Iris pigment epithelial cell (primary cell): ENCODE measurements at places on chromosomes 4 and X.

GRCh38 chrX:65894133-65894532 is 145.7 kb downstream of the VSIG4 start:
- no peak for DNase-seq

DNA sequence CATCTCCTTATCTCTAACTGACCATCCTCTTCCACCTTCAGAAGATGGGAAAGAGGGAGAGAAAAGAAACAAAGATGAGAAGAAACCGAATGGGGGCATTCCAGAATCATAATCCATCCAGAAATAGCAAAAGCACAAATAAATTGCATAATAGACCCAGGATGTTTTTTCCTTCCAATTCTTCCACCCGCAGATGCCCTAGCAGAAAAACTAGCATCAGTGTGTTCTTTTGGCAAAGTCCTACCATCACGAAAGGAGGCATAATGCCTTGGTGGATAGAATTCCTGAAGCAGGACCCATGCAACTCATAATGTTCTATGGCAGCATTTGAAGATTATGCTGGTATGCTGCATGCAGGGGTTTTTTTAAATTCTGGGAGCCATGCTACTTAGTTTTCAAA is 279.2 kb downstream of the PPP3CA start:
- no peak for DNase-seq

- no peak for DNase-seq
Observed at GRCh38 chr4:45475548-45475947, 648.3 kb downstream of the GABRG1 start.

GRCh38 chr4:105808030-105808749 is 87.1 kb upstream of the NPNT start:
- no peak for DNase-seq

DNA sequence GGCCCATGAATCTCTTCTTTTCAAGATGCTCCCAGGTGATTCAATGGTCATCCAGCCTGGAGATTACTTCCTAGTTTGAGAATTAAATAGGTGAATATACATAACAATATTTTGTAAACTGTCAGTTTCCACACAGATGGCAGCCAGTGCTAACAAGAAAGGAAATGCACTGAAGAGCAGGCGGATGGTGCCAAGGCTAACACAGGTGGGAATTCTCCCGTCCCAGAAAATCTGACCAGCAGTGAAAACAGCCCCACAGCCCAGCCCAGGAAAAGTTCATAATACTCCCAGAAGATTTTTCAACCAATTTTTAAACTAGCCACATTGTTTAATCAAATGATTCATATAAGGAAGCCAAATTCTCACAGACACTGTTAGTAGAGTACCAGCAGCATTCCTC is 387.2 kb upstream of the GATB start:
- DNase-seq = no peak

- peak; percentile 98 for DNase-seq
Observed at GRCh38 chr4:76781698-76782595, 116.0 kb downstream of the SOWAHB start.

GRCh38 chr4:7647600-7648543 is 213.1 kb upstream of the PSAPL1 start:
- DNase-seq = peak; percentile 50

DNA sequence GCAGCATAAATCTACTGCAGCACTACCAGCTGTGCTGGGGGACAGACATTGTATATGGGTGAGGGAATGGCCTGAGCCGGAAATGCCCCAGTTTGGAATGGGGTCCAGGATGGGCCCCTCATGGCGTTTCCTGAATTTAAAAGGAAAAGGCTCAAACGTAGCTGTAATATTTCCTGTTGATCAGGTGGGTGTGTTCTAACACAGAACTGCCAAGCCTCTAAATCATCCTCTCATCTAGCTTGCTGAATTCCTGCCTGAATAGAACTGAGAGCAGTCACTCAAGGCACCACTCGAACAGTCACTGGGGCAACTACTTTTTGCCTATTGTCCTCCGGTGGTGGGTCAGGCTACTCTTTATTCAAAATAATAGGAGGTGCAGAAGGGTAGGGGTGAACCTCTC is 28.7 kb downstream of the ADH6 start:
- DNase-seq = no peak

DNA sequence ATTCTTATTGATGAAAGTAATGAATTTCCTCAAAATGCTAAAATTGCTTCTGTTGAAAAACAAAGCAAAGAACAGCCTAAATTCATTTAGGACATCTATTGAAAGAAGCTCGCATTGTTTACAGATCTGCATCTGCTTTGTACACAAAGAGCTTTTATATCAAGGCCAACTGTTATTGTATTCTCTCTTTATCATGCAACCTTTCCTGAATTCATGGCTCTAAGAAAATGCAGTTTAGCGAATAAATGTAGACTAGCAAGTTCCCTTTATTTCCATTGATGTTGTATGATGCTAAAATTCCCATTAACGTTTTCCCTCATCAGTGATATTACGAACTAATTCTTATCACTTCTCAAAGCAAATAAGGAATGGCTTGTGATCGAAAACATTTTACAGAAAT is 446.3 kb downstream of the MID1IP1 start:
- DNase-seq = no peak

GRCh38 chr4:73843369-73843768 is 6.9 kb downstream of the CXCL6 start:
- DNase-seq = peak; percentile 70

DNA sequence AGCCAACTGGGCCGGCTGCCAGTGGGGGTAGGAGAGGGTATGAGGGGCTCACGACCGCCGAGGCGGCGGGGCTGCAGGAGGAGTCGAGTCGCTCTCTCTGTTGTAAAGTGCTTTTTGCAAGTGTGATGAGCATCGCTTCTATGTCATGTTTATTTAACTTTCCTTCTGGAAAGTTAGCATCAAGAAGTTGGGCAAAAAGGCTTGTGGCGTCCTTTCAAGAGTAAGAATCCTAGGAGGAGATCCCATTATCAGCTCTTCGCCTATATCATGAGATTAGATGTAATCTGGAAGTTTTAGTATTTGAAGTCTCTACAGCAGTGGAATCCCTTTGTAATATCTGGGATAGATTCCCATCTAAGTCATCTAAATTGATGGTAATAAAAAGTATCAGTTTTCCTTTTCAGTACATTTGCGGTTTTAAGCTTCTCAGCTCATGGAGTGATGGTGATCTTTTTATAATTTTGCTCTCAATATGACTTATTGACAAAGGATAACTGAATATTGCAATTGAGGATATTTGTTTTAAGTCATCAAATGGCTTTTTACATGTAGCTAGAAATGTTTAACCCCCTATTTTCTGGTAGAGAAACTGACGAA is 1.7 kb downstream of the GALNT7 start:
- DNase-seq = peak; percentile 28

- no peak for DNase-seq
Observed at GRCh38 chrX:3136161-3136961, 95.1 kb downstream of the ARSF start.

DNA sequence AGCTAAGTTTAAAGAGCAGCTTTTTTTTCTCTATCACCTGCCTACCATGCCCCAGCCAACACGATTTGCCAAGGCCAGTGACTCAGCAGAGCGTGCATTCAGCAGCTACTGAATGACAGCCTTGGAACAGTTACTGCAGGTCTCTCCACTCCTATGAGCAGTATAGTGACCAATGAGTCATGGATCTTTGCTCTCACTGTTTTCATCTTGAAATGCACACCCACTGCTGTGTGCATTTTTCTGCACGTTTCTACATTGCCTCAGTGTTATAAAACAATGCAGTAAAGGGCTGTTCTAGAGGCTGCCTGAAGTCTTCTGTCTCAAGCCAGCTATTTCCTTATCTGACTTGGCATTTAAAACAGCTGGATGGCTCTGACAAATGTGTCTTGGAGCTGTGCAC is 66.0 kb upstream of the C4orf54 start:
- DNase-seq = peak; percentile 75

DNA sequence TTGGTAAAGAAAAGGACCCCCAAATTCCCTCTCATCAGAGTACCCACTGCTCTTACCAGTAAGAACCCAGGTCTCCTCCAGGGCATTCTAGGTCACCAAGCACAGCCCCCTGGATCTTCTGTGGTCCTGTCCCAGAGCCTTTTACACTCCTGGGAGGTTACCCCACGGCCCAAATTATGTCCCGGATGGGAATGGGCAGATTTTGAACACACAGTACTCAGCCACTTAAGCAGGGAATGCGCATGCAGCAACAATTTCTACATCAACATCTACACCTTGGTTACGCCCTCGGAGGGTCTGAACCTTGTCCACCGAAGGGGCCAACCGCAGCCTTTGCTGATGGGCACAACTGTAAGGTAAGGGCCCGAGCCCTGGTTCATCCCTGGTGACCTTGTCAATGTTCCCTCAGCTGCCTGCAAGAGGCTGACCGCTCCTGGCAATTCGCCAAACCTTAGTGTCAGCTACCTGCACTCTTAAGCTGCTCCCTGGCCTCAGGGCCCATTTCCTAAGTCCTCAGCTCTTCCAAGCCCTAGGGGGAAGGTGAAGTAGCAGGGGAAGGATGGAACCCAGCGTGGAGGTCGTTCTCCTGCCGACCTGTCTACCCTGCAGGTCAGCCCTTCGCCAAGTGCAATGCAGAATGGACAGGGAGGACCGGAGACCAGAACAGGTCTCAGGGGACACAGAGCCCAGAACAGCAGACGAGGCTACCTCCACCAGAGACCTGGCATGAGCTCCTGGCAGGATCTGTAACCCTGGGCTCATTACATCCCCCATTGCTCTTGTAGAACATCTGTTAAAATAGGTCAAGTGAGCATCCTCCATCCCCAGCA is 5.9 kb downstream of the TIMP1 start:
- DNase-seq = peak; percentile 58

GRCh38 chrX:138986866-138987265 is 275.3 kb upstream of the FGF13 start:
- DNase-seq = peak; percentile 59

DNA sequence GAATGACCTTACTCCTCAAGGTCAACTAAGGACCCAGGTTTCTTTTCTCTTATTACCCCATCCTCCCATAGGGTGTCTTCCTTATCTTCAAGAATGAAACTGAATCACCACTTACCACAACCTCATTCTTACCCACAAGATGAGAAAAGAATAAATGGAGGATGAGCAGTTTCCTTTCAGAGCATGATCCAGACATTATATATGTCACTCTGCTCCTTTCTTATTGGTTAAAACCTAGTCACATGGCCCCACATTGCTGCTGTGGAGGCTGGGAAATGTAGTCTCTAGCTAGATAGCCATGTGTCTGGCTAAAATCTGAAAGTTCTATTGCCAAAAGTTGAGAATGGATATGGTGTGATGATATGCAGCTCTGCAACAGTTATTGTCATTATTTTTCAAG is 62.4 kb upstream of the RAI2 start:
- no peak for DNase-seq

DNA sequence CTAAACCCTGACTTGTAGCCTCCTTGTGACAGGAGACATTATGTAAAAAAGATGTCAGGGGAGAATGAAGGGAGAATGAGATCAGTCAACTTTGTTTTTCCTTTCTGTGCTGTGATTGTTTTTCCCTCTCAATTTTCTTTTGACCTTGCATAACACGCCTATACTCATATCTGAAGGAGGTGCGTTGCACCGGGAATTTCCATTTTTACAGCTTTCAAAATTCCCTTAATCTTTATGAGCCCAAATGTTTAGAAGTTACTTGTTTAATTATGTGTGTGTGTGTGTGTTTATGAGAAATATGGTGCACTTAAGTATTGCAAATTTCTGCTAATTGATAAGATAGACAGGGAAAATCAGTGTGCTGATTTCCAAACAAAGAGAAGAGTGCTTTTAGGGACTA is 21.6 kb downstream of the SYNPO2 start:
- DNase-seq = peak; percentile 14

DNA sequence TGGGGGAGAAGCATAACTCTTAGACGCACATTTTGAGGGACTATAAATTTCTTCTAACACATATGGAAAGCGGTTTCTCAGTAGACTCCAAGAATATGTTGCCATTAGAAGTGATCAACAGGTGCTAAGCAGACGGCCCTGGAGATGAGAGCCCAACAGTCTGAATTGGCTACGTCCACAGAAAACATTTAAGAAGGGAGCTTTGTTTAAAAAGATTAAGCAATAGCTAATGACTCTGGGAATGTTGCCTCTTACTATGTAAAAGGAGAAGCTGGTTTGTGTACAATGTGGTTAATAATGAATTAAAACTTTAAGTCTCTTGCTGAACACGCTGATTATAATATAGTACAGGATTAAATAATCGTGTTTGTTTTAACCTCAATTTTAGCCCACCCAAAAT is 399.5 kb downstream of the SMARCA1 start:
- no peak for DNase-seq

DNA sequence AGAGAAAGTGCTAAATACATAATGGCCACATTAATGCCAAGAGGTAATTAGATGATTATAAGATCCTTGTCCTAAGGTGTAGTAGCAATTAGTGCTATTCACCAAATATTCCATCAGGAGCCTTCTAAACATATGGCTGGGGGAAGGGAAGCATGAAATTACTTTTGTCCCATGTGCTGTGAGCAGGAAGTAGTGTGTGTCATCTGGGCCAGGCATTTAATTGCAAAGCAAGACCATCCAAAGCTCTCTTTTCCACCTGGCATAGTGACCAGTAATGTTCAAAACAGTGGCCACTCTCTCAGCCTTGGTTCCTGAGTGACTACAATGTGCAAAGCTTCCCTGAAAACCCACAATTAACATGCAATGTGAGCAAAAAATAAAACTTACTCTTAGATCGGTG is 144.2 kb upstream of the FAM241A start:
- DNase-seq = no peak

DNA sequence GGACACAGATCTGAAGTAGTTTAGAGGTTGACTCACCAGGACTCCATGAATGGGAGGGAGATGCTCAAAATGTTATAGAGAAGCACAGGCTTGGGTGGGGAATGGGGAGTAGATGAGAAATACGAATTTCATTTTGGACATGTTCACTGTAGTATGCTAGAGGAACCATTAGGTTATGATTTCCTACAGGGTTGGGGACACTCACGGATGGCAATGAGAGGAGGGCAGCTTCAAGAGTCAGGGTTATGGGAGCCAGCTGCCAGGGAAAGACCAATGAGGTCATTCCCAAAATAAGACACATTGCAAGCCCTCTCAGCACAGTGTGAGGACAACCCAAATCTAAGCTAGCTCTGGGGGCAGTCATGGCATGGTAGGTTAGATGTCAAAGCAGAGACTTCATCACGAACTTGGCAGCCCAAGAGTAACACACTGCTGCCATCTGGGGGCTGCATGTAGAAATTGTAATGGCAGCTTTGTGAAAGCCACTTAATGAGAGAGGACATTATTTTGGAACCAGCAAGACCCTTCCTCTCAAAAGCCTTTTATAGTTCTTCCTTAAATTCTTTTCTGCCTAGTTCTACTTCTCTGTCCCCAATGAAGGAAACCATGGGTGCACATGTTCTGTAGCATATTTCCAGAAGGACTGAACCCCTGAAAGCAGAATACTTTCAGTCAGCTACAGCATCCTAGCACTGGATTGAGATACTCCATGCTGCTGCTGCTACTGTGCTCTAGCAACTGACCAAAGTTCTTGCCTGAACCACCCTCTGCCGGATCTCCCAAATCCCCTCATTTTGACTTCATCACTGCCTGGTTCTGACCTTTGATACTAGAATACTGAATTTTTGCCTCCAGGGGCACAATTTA is 16.2 kb upstream of the ZCCHC12 start:
- peak; percentile 52 for DNase-seq

GRCh38 chr4:109730619-109731545 is 1.0 kb upstream of the PLA2G12A start:
- peak; percentile 44 for DNase-seq
